Eye (tissue), 1 donor: ENCODE measurements at places on chromosomes 7 and 10.

DNA sequence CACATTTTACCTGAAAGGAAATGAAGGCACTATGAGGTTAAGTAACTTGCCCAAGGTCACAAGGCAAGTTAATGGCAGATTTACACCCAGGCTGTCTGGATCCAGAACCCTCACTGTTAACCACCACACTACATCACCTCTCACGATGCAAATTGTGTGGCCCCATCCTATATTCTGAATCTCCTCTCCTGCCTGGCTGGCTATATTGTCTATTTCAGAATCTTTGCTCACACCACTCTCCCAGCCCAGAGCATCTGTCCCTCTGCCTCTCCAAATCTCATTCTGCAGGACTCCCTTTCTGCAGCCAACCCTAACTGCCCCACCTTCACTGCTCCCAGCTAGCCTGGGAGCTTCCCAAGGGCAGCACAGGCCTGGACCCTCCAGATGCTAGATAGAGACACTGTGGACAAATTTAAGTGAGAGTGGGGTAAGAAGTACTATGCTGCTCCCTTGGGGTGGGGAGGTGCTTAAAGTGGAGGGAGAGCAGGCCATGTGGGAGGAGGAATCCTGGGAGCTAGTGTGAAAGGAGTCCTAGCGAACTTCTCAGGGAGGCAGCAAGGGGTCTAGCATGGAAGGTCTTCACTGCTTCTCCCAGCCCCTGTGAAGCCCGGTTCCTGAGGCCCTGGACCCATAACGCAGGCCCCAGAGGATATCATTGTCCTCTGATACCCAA, 786 bp downstream of the CUEDC2 start:
- no peak for DNase-seq

GRCh38 chr10:131439705-131440104, 128.2 kb upstream of the TCERG1L start:
- DNase-seq, result no peak

- DNase-seq, result no peak
Measured at GRCh38 chr7:14626076-14626475, 276.5 kb downstream of the DGKB start.

GRCh38 chr10:5748394-5748803, 63.8 kb downstream of the TASOR2 start:
- no peak for DNase-seq

GRCh38 chr7:100673302-100673941, at the start of gene GNB2:
TSS of gene GNB2 (plus strand) at chr7:100673740. CDS start at chr7:100676266, 2,526 bp downstream.
- peak; percentile 100 for DNase-seq

GRCh38 chr7:985915-986741, 3.1 kb downstream of the CYP2W1 start:
- DNase-seq, result no peak
